ENCODE measurements at places on chromosomes 6 and 20.

DNA sequence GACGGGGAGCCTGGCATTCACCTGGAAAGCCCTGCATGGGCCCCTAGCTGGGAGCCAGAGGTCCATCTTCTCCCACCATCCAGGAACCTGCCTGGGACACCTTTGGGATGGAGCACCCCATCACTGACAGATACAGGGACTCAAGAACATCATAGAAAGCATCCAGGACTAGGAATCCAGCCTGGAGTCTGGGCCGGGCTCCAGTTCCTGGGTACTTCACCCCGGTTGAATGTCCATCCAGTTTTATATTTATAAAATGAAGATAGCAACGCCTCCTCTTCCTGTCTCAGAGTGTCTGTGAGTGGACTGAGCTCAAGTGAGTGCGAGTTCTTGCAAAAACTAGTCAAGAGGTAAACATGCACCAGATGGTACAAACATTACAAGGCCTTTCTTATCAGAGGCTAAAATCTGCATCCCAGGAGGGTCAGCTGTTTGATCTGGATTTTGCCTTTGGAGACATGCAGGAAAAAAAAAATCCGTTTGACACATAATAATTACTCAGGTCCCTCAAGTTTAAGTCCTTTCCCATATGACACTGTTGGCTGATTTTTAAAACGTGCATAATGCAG lies 27.4 kb downstream of the ZC3H12D start:
- DNase-seq, result no peak

DNA sequence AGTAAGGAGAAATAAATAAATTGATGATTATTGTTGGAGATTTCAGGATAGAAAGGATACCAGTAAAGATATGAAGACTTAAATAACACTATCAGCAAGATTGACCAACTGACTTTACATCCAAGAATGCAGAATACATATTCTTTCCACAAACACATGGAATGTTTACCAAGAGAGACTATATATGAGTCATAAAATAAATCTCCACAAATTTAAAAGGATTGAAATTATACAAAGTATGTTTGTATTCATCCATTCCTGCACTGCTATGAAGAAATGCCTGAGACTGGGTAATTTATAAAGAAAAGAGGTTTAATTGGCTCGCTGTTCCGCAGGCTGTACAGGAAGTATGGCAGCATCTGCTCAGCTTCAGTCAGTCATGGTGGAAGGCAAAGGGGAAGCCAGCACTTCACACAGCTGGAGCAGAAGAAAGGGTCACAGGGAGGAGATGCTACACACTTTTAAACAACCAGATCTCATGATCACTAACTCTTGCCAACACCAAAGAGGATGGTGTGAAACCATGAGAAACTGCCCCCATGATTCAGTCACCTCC lies 56.7 kb upstream of the TNFRSF21 start:
- no peak for DNase-seq

- DNase-seq, result no peak
Measured at GRCh38 chr20:1863296-1863695, 31.9 kb upstream of the SIRPA start.

GRCh38 chr6:42727087-42727611 lies 4.8 kb upstream of the PRPH2 start:
- no peak for DNase-seq

GRCh38 chr6:28458568-28458967 lies 15.3 kb upstream of the ZSCAN23 start:
- DNase-seq, result no peak

DNA sequence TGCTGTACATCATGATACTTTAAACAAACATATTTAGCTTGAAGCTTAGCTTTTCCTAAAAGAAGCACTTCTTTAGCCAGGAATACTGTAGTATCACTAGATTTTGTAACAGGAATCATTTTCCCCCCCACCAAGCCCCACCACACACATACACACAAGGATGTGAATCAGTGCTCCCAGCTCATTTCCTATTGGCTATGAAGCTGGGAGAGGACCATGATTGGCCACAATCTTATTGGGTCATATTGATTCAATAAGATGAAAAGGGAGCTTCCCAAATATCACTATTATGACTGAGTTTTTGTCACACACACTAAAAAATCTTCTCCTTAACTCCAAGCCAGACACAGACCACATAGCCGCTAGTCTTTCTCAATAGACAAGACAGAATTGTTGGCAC lies 140.5 kb upstream of the TNFAIP3 start:
- DNase-seq, result no peak

- DNase-seq, result no peak
Measured at GRCh38 chr6:159609652-159610178, 83.3 kb downstream of the SOD2 start.

All from CD4-positive, alpha-beta T cell treated with Interleukin-10 for 1 hour (primary cell).